ENCODE measurements at places on chromosomes 6 and 20.
A peak's percentile ranks its signal among the peaks of the same experiment; 100 is the strongest.

- DNase-seq: no peak
These were observed 257.1 kb upstream of the TAB2 start for GRCh38 chr6:149060300-149060984.

DNA sequence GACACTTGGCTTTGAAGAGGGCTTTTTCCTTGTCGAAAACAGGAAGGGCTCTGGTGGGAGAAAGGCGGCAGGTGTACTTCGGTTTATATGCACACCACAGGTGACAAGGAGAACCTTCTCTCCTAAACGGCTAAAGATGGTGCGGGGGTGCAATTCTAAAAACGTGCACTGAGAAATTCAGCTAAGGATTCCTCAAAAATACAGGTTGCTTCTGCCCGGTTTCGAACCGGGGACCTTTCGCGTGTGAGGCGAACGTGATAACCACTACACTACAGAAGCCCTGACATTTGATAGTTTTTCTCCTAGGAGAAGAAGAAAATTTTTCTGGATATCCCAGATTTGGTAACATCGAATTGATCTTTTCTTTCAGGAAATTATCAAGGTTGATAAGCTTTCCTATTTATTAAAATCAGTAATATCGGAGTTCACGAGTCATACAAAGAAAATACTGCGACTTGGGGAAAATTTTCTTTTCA, 32.0 kb downstream of the POM121L2 start:
- peak; percentile 44 for DNase-seq

- DNase-seq: no peak
These were observed 20.0 kb downstream of the PNLDC1 start for GRCh38 chr6:159819932-159820640.

DNA sequence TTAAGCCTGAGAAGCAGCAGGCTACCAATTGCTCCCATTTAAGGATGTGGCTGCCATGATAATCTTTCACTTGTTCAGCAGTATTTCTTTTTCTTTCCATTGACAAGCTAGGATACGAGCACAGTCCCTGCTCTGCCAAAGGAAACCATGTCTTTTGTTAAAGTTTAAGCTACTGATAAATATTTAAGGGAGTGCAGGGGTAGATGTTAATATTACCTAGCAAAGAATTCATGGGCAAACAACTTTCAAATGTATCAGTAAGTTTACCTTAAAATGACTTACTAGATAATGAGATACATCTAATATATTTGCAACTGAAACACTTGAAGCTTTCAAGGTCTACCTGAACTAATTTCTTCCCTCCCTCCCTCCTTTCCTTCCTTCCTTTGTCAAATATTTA, 77.3 kb downstream of the OPN5 start:
- DNase-seq: no peak

DNA sequence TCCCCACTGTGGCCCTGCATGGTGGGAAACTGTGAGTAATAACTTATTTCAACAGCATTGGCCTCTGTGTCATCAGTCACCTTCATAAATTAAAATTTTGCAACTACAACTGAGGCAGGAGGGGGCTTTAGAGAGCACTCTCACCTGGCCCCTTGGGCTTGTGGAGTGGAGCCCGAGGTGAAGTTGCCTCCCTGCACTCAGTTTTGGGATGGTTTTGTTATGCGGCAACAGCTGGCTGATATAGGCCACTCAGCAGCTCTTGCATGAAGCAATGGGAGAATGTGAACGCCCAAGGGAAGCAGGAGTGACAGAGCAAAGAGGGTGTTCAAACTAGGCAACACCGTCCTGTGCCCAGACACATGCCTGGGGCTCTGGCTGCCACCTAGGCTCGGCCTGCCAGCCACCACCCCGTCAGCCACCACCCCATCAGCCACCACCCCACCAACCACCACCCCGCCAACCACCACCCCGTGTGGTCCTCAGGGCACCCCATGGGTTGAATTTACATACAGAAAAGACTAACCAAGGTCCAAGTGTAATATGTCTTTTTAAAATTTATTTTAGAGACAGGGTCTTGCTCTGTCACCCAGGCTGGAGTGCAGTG, 4.3 kb upstream of the GFRA4 start:
- DNase-seq: no peak

DNA sequence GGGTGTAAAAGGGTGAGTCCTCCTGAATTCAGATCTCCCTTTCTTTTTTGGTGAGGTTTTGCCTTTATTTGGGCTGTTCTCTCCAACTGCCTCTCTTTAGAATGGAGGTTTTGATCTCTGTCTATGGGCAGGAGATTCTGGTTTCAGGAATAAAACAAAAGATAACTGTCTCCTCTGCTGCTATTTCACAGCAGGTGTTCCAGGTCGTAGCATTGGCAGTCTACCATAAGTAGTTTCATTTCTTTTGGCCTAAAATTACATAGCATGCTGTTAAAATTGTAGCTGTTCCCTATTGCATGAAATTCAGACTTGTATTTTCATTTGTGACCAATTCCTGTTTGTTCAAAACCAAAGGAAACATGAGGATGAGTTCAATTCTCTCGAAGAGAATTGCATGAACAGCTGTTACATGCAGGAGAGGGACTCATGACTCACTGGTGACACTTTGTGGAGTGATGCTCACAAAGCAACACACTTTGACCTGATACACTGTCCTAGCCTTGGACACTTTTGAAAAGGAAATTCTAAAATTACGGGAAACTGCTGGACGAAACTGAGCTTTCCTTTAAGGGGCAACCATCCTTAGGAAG, 76.8 kb upstream of the SIRPG start:
- no peak for DNase-seq

DNA sequence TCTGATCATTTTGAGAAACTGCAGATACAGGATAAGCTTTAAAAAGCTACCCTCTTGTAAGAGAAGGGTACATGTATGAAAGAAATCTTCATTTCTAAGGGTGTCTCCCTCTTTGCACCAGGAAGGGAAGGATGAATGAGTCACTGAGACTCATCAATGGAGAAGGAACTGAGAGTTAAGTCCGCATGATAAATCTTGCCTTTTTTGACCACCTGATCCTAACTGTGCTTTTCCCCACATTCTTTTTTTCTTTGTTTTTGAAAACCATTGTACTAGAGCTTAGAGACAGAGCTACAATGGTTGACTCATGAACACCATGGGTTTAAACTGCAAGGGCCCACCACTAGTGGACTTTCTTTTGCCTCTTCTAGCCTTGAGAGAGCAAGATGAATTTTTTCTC, 353.0 kb upstream of the RGS17 start:
- DNase-seq: no peak

DNA sequence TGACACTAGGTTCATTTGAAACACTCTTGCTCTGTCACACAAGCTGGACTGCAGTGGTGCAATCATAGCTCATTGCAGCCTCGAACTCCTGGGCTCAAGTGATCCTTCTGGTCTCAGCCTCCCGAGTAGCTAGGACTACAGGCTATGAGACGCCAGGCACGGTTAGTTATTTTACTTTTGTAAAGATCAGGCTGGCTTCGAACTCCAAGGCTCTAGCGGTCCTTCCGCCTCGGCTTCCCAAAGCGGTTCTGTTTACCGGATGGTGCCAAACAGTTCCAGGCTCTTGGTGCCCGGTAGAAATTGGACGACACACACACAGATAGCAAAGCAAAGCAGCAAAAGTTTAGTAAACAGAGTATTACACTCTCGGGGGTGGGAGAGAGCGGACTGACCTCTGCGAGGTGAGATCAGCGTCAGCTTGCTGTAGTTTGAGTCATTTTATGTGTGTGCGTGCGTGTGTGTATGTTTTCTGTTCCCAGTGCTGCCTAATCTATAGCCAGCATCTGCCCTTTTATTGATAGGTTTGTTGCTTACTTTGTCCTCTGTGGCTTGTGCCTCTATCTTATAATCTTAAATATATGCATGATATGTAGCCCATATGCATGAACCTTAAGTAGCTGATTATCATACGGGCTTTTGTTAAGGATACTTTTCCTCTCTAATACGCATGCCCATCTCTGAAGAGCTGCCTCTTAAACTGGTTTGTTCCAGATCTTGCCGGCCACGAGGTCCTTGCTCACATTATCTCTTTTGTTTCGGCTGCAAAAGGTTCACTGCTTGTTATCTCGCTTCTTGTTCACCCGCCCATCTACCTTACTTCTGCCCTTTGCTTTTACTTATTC, 75.2 kb downstream of the OR2B2 start:
- DNase-seq: peak; percentile 18

DNA sequence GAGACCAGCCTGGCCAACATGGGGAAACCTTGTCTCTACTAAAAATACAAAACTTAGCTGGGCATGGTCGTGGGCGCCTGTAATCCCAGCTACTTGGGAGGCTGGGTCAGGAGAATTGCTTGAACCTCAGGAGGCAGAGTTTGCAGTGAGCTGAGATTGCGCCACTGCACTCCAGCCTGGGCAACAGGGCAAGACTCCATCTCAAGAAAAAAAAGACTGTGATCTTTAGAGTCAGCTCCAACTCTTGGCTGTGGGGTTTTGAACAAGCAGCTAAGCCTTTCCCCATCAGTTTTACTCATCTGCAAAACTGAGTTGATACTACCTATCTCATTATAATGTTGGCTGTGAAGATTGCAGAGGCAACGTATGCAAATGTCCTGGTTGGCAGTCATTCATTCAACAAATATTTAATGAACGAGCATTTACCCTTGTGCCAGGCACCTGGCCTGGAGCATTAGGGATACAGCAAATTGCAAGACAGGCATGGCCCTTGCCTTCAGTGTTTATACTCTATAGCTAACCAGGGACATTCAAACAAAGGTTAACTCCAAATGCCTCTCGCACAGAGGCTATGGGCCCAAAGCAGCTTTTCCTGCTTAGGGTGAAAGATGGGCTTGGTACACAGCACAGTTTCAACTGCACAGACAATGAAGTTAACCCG, 37.8 kb downstream of the ILRUN start:
- DNase-seq: no peak

DNA sequence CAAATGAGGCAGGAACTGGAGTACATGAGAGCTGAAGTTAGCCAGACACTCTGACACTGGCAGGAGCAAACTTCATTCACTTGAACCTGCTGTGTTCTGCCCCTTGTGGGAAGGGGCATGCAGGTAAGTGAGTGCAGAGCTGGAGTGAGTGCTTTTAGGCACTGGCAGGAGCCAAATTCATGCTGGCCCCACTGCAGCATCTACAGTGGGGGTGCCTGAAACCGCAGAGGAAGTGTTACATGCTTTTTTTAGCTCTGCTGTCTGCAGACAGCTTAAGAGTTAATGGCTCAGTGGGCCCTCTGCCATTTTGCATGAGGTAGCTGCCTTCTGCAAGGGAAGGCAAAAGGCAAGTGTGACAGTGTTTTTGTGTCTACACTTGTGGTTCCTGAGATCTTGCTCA, 167.9 kb upstream of the SYNCRIP start:
- DNase-seq: no peak

- no peak for DNase-seq
These were observed 14.5 kb downstream of the FOXC1 start for GRCh38 chr6:1624058-1624850.

DNA sequence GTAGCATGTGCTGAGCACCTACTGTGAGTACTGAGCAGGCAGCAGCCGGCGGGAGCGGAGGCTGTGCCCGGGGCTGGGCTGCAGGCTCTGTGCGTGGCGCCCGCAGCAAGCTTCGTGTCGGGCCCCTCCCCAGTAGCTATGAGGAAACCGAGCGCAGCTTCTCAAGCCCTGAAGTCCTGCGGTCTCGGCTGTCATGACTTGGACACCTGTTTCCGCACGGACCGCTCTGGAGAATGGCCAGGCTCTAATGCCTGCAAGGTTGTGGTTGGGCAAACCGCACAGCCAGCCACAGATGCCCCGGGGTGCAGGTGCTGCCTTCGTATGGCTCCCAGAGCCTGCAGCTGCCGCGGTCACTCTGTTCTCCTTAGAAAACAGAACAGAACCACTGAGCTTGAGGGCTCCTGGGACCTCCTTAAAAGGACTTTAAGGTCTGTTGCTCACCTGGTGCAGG, 33.7 kb downstream of the PYGB start:
- no peak for DNase-seq

- peak; percentile 11 for DNase-seq
These were observed 5.3 kb downstream of the POPDC3 start for GRCh38 chr6:105174512-105174911.

GRCh38 chr20:12252793-12253192, 335.1 kb downstream of the BTBD3 start:
- no peak for DNase-seq

DNA sequence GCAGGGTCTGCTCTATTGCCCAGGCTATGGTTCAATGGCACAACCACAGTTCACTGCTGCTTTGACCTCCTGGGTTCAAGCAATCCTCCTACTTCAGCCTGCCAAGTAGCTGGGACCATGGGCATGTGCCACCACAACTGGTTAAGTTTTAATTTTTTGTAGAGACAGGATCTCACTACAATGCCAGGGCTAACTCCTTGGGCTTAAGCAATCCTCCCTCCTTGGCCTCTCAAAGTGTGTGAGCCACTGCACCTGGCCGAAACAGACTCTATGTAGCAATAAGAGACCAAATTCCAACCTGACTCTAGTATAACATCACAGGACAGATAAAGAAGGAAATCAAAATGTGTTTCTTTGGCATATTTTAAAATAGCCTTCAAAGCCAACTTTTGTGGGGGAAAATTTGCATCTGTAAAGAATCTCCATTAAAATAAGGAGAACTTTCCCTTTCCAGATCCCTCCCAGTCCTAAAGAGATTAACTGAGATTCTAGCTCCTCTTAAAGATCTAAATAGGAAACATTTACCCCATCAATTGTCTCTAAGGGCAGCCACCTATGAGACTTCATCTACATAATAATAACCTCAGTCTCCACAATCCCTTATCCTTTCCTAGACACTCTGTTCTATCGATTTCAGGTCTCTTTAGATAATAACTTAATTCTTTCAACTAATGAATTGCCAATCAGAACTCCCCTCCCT, 94.7 kb upstream of the PLCB4 start:
- DNase-seq: no peak

- no peak for DNase-seq
These were observed 14.2 kb downstream of the CCR6 start for GRCh38 chr6:167137081-167137480.

All from urothelium cell line (cell line).